ENCODE measurements at places on chromosomes 7 and 10. TPM values are rescaled to one million over a fixed set of nuclear protein-coding genes. Genes with fewer than 3 reads are reported as not detected.

The C10orf95 gene
- total RNA-seq: not detected

The MMRN2 gene
- total RNA-seq: 1.6 TPM

GRCh38 chr10:88116481-88116880 lies 253.1 kb downstream of the PTEN start:
- no peak for DNase-seq

- DNase-seq: no peak
Observed at GRCh38 chr10:99859585-99859984, 77.1 kb downstream of the ABCC2 start.

- no peak for DNase-seq
Observed at GRCh38 chr10:128098631-128099030, 27.6 kb downstream of the MKI67 start.

DNA sequence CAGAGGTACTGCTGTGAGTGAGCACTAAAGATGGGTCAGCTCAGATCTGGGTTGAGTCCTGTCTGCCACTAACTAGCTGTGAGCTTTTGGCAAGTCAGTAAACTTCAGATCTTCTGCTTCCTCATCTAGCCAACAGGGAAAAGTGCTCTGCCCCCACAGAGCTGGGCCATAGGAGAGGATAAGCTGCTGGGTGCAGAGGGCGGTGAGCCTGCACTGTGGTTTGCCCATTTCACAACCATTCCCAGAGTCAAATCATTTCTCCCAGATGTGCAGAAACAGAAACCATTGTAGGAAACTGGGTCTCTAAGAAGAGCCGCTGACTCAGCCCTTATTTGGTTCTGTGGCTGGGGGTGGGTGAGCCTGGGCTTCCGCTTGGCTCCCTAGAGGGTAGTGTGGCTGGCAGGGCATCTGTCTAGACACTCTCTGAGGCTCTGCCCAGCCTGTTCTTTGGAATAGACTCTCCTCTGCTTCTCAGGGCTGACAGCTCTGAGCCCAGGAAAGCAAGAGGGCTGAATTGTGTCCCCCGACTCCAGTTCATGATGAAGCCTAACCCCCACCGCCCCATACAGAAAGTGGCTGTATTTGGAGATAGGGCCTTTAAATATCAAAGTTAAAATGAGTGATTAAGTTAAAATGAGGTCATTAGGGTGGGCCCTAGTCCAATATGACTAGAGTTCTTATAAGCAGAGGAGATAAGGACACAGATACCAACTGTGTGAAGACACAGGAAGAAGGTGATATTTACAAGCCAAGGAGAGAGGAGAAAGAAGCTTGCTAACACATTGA lies 29.5 kb upstream of the ARHGAP22 start:
- DNase-seq: no peak

DNA sequence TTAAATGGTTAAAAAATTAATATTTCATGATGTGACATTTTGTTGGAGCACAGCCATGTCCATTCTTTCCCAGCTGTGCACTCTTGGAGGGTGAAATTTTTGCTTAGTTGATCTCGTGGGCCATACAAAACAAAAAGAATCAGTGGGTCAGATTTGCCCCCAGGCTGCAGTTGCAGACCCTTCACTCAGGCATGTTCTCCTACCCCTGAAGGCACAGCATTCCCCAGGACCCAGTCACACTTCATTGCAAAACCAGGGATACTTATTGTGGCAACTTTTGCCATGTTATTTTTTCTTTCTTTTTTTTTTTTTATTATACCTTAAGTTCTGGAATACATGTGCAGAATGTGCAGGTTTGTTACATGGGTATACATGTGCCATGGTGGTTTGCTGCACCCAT lies 6.0 kb downstream of the TAS2R40 start:
- no peak for DNase-seq

- no peak for DNase-seq
Observed at GRCh38 chr7:41758321-41758720, 55.4 kb upstream of the INHBA start.

Data from T-helper 17 cell (primary cell).